Right hindlimb (tissue), 1 donor: ENCODE measurements at places on chromosomes 6 and 20.
A peak's percentile ranks its signal among the peaks of the same experiment; 100 is the strongest.

DNA sequence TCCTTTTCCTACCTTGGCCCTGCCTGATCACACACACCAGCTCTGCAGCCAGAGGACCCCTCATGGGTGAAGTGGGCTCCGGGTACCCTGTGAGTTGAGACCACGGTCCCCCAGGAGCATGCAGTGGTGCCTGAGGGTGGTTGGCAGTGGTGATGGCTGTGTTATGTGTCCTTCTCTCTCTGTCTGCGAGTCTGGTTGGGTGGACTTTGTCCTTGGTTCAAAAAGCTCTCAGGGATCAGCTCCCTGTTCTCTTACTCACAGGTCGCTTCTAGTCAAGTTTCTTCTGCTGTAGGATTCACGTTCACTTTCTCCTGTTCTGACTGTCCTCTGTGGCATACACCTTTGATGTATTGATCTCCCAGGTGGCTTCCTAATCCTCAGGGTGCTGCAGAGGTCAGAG lies 84.6 kb downstream of the TXNDC5 start:
- no peak for DNase-seq

DNA sequence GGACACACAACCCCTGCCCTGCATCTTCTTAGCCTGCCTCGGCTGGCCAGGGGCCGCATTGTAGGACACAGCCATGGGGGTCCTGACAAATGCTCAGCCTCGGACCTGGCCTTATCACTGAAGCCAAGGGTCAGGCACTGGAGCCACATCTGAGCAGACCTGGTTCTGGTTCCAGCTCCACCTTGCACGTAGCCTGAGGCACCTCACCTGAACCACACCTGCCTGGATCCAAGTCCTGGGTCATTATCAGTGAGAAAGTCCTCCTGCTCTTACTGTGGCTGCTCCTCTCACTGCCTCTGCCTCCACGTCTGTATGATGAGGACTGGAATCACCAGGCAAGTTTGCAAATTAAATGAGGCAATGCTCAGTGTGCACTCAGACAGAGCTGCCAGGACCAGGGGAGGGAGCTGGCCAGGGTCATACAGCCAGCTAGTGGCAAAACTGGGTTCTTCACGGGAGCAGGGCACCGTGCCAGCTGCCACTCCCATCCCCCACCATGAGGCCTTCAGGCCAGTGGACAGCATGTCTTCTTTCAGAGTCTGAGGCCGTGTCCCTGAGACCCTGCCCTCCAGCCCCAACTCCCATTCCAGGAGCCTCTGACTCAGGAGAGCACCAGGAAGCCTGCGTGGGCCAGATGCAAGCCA lies 40.2 kb downstream of the MRPL14 start:
- DNase-seq: no peak

DNA sequence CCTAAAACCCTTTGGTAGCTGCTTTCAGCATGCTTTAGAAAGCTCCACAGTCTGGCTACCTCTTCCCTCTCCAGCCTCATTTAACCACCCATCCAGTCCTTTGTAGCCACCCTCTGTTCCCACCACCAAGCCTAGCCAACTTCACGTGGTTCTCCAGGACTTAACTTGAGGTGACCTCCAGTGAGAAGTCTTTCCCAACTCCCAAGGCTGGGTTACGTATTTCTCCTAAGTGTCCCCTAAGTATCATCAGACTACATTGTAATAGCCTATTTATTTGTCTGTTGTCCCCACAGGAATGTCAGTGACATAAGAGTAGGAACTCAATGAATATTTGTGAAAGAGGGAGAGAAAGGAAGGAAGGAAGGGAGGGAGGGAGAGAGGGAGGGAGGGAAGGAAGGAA lies 431.9 kb upstream of the JARID2 start:
- no peak for DNase-seq

DNA sequence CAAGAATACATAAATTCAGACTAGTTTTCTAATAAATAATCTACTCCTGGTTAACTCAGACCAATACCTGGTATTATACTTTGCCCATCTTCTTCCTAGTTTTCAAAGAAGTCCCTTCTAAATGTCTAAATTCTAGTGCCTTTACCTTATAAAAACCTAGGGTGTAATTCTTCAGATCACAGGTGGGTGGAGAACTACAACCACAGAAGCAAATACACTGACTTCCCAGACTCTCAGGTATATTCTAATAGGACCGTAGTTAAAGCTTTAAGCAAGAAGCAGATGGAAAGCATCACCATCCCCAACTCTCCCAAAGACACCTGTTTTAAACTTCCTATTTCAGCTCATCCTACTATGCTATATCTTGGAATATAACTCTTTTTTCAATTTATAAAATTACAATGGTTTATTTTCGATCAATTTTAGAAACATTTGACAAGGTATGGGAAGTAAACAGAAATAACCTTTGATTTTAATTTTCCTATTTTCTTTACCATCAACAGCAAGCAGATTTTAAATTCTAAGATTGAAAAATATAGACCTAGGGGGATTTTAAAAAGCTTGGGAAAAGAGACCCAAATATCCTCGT lies 15.8 kb downstream of the MAN1A1 start:
- DNase-seq: no peak

DNA sequence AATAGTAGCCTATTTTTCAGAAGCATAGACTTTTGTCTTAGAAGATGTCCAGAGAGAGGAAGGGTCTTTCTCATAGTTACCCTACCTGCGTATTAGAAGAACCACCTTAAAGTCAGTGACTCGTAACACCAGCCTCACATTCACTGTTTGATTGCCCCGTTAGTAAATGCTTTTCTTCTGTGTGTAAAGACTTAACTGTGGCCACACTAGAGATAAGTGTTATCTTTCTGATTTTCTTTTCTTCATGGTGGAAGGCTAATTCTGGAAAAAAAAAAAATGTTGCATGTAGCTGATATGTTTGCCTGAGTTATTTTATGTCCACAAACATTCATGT lies 83.9 kb downstream of the SAMD3 start:
- no peak for DNase-seq

DNA sequence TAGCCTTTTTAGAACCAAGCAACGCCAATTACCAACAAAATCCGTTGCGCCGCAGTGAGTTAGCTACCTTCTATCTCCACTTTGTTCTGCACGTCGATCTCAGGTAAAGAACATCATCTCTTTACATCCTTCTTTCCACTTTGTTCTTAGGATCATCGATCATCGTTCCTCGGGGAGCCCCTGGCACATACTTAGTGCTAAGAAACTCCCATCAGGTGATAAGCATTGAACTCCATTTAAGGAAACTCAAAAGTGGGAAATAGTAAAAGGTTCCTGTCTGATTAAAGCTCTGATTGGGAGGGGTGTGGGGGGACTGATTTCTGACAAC lies 227.0 kb upstream of the PRSS16 start:
- no peak for DNase-seq

DNA sequence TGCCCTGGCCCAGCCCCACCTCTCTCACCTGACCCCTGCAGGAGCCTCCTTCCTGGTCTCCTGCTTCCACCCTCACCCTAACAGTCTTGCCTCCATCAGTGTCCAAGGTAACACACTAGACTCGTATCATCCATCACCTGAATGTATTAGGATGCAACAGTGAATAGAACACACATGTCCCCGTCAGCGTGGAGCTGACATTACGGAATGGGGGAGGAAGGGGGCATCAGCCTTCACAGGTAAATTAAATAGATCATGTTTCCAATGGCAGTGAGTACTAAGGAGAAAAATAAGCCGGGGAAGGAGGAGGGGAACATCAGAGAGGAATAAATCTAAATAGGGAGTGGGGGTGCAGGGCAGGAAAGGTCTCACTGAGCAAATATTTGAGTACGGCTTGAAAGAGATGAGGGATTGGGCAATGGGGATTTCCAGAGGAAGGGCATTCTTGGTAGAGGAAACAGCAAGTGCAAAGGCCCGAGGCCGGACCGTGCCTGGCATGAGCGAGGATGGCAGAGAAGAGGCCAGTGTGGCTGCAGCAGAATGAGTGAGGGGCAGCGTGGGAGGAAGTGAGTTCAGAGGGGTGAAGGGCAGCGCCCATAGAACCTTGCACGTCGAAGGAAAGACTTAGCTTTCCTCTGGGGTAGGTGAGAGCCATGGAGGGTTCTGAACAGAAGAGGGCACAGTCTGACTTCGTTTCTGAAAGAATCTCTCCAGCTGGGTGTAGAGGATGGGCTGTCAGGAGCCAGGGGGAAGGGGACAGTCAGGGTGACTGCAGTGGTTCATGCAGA lies 110.1 kb upstream of the PTPN1 start:
- DNase-seq: no peak

DNA sequence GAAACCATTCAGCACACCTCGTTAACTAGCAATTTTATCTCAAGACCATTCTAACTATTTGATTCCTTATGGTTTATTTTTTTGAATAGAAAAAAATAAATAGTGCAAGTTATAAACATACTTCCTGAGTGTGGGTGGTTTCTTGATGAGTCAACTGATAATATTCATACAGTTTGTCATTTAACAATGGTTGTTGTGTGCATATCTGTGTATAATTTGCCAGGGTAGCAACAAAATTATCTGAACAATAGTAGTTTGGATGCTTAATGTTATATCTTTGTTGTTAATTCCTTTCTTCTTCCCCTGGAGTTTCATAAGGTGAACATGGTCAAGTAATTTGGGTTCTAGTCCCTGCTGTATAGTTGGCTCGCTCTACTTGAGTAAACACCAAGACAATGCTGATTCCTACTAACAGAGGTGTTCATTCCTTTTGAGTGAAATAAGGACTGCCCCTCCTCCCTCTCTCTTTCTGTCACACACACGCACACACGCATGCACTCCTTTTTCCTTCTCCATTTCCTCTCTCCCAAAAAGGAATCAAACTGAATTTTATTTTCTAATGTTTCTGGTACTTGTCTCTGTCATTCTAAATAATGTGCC lies 938.1 kb upstream of the EPHA7 start:
- no peak for DNase-seq

DNA sequence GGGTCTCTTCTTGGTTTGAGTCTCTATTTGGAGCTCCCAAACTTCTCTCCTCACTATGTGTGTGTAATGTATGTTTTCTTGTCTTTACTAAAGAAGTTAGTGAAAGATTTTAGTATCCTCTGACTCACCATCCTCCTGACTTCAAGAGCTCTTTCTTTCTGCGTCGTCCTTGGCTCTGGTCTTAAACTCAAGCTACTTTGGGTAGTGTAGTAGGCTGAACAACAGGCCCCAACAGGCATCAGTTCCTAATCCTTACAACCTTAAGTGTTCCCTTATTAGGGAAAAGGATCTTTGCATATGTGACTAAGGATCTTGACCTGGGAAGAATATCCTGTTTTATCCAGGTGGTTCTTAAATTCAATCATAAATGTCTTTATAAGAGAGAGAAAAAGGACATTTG lies 810.2 kb downstream of the MAFB start:
- no peak for DNase-seq

GRCh38 chr6:52976591-52977035 lies 18.5 kb downstream of the GSTA4 start:
- DNase-seq: no peak

GRCh38 chr6:169793408-169793807 lies 42.0 kb downstream of the ERMARD start:
- DNase-seq: no peak

- no peak for DNase-seq
Observed at GRCh38 chr6:8065519-8065911, 1.3 kb upstream of the BLOC1S5 start.

GRCh38 chr20:51565298-51566144 lies 23.0 kb upstream of the NFATC2 start:
- DNase-seq: no peak

DNA sequence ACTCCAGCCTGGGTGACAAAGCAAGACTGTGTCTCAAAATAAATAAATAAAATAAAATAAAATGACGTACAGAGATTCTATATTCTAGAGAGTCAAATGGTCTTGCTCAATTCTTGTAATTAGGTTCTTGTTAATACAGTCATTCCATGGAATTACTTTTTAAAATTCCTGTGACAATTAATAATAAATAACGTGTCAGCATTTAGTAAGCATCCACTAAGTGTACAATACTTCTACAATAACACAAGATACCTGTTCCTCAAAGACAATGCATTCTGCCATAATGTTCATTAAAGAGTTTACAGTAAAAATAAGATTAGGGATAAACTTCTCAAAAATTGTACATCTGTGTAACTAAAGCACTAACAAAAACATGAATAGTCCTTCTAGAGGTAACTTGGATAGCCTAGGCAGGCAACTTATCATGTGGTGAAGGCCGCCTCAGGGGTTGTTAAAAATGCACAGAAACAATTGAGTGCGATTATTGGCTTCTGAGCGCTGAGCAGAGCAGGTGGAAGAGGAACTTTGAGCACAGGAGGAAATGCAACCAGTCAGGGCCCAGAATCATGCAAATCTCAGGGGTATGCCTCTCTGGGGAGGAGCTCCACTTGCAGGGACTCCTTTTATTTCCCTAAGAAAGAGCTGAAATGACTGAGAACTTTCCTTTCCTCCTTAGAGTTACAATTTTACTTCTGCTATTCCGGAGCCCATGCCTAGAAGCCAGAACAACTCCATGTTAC lies 37.1 kb downstream of the QRSL1 start:
- no peak for DNase-seq

DNA sequence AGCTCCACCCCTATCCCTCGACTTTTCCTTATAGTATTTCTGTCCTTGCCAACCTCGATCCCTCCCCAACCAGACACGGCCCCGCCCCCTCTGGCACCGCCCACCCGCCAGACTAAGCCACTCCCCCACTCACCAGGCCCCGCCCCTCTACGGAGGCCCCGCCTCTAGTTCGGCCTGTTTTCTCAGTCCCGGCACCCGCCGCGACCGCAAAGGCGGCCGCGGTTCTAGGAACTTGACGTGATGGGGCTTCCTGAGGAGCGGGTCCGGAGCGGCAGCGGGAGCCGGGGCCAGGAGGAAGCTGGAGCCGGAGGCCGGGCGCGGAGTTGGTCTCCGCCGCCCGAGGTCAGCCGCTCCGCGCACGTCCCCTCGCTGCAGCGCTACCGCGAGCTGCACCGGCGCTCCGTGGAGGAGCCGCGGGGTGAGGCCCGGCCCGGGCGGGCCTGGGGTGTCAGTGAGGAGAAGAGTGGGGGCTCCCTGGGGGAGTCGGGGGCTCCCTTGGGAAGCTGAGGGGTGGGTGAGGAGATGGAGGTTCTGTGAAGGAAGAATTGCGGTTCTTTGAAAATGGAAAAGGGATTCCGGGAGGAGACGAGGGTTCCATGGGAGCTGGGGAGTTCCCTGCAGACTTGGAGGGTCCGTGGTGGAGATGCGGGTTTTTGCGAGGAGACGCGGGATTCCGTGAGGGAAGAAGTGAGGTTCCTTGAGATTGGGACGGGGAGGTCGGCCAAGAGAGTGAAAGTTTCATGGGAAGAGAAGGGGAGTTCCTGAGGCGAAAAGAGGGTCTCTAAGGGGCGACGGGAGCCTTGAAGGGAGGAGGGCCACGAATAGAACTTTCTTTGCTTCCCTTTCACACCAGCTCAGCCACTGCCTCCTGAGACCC lies at the start of gene ACSS2:
Gene ACSS2 (plus strand): TSS at position 207 of the 877 bp plus-strand sequence. CDS start 34 bp downstream, at position 241.
- DNase-seq: peak; percentile 98

GRCh38 chr20:57679113-57679512 lies 30.7 kb downstream of the PMEPA1 start:
- no peak for DNase-seq

- no peak for DNase-seq
Observed at GRCh38 chr6:118971682-118972081, 36.7 kb upstream of the MCM9 start.

DNA sequence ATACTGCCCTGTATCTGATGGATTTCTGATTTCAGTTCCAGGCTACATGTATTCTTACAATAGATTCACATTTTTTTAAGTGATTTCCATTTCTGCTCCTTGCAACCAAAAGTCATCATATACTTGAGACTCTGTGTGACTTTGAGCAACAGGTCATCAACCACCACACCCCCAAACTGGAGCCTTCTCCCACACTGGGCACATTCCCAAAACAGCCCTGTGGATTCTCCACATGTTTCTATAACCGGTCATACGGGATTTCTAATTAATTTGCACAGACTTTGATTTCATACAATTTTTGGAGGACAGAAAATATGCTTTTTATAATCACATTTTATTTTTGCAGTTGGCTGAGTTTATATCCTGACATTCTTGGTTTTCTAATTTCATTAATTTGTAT lies 317.2 kb upstream of the ID4 start:
- no peak for DNase-seq
